NCI-H1417 treated with DMSO at 0.1 percent for 48 hours (cell line): ENCODE measurements at places on chromosomes 3 and 15.

GRCh38 chr3:115523458-115523857 lies 99.9 kb upstream of the GAP43 start:
- DNase-seq: no peak

DNA sequence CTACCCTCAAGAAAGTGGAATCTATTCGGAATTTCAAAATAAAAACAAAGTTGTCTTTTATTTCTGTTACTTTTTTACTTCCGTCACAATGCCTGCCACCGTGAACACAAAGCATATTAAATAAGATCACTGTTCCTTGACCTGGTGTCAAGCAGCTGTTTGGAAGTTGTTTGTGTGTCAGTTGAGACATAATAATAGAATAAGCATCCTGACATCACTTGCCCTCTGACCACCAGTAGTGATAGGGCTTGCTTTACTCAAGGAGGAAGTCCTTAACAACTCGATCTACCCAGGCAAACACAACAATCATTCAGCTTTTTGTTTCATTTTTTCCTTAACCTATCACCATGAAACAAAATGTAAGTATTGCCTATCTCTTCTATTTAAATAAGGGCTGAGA lies 454.4 kb upstream of the RASGRP1 start:
- DNase-seq: no peak

GRCh38 chr3:135558906-135559305 lies 406.6 kb upstream of the PPP2R3A start:
- DNase-seq: no peak

- no peak for DNase-seq
Measured at GRCh38 chr3:110384601-110385000, 687.0 kb upstream of the NECTIN3 start.

DNA sequence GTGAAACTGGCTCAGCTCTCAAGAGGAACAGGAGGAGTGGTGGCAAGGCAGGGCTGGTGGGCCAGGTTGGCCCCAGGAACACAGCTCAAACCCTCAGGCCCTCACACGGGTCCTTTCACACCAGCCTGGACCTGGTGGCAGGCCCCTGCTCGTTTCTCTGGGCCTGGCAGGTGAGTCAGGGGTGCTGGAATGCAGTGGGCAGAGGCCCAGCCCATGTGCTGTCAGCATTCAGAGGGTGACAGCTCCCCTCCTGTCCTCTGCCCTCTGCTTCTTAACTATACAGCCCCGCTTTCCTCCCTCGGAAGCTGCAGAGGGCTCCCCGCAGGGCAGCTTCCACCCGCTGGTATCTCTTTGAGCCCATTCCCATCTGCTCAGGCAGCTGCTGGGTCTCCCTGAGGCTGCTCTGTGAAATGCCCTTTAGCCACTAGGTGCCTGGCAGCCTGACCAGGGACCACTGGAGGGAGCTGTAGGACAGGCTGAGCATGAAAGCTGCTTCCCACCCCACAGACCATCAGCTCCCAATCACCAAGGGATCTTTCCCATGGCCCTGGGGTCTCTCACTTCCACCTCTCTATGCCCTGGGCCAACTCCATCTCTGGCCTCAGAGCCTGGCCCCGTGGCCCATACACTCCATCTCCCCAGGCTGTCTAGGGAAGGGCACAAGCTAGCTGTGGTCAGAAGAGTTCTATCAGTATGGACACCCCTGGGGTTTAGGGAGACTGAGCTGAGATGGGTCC lies 24.8 kb downstream of the SHF start:
- no peak for DNase-seq

DNA sequence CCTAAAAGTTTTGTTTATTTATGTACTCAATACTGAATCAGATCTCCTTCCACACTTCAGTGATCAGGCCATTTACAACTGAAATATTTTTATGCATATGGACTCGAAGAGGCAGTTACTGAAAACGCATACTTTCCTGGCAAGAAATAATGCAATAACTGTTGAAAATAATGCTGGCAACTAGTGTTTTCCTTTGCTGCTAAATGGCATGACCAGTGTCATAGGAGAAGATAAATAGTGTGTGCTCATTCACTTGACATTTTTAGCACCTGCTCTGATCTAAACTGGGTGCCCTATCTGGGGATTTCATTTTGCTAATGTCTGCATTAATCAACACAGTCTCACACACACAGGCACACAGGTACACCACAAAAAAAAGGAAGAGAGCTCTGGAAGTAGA lies 695.2 kb downstream of the TUSC7 start:
- no peak for DNase-seq

DNA sequence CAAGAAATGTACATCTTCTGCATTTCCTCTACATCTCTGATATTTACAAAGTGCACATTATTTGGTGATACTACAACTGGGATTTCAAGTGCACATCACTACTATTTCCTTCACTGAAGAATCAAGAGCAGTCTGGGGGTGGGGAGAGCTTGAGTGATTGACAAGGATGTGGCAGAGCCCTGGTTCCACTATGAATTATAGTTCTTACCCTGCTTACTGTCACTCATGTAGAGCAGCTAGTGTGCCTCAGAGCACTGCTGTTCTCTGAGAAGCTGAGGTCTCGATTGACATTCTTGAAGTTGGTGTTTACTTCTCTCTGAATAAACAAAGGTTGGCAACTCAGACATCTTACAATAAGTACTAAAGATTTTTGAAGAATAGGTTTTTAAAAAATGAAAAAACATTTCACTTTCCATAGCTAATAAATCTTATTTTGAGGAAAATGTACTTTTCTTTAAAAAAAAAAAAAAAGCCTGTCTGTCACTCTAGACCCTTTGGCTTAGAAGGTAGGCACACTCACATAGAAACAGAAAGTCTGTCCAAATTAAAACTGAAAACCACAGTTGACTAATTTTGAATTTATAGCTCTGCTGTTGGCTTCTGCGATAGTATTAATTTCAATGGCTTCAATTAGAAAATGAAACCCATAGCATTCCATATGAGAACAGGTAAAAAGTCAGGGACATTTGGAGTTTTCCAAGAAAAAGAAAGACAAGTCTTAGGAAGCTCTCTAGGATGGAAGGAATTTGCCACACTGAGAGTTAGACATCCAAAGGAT lies 5.6 kb downstream of the GREM1 start:
- no peak for DNase-seq

DNA sequence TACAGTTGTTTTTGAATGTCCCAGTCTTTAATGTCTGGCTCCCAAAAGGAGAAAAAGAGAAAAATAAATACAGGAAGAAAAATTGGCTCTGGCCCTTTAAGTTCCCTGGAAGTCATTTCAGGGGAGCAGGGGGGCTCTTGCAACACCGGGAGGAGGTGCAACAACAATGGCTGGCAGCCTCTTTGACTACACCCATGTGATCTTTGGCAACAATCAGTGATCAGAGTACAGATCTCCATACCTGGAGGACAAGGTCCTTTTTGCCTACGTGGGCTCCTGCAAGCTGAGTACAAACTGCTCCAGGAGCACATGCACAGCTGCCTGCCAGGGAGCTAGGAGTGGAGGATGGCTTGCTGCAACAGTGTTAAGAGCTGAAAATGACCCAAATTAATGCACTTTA lies 63.9 kb downstream of the GLCE start:
- DNase-seq: no peak

- DNase-seq: no peak
Measured at GRCh38 chr15:38112406-38112805, 140.2 kb upstream of the SPRED1 start.

DNA sequence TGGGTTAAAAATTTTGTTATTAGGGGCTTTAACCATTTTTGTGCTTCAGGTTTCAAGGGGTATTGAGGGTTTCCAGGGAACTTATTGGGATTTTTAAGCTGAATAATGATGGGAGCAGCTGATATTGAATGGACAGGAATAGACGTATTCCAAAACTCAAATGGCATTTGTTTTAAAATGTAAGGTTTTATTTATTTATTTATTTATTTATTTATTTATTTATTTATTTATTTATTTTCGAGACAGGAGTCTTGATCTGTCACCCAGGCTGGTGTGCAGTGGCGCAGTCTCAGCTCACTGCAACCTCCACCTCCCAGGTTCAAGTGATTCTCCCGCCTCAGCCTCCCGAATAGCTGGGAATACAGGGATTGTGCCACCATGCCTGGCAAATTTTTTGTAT lies 22.2 kb upstream of the SENP7 start:
- DNase-seq: no peak

DNA sequence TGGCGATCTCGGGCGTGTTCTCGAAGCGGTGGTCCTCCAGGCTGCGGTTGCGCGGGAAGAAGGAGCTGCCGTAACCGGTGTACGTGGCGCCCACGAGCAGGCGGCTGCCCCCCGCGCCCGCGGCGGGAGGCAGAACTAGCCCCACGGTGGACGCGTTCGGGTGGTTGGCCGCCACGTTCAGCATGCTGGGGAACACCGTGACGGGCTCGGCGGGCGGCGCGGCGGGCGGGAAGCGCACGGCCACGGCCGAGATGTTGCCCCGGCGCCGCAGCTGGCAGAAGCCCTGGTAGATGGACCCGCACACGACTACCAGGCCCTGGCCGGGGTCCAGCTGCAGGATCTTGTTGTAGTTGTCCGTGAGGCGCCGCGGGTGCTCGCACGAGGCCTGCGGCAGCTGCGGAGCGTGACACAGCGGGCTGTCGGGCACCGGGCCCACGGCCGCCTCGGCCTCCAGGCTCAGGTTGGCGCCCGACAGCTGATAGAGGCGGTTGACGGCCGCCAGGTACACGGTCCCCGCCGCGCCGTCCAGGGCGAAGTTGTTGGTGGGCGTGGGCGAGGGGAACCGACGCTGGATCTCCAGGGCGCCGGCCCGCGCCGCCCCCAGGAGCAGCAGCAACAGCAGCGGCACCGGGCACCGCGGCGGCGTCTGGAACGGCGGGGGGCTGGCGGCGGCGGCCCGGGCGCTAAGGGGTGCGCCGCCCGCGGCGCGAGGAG lies 397 bp downstream of the PLXND1 start:
- peak; percentile 26 for DNase-seq

DNA sequence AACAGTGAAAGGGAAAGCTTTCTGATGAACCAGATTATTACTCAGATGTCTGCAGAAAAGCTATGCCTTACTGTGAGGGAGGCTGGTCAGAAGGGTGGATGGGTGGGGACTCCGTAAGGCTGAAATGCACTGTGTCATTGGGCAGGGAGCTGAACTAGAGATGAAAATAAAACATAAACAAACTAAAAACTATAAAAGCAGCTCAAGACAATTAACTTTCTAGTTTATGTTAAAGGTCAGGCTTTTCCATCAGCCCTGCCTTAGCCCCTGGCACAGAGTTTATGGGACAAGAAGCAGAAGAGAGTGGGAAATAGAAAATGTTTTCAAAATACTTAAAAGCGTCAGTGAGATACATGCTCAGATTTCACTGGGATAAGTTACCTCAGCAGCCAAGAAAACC lies 310.0 kb upstream of the UBE2E2 start:
- no peak for DNase-seq

- no peak for DNase-seq
Measured at GRCh38 chr3:101992863-101993262, 143.5 kb downstream of the NFKBIZ start.

DNA sequence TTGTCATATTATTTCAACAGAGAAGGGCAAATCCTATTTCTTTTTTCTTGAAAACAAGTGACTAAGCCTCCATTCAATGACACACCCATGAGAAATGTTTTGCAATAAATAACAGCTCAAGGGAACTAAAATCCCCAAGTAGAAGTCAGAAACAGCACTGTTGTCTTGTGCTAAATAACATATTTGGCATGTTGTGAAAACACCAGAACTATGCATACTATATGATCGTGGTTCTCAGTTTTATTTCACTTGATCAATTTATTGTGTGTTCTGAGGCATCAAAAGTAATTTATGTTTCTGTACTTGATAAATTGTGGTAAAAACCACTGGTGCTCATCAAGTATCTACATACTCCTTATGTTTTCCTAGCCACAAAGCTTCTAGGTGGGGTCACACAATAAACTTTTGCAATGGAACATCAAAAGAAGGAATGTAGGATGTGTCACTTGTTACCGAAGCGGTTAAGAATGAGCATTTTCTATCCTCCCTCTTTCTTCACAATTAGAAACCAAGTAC lies 691.7 kb upstream of the CBLB start:
- no peak for DNase-seq

DNA sequence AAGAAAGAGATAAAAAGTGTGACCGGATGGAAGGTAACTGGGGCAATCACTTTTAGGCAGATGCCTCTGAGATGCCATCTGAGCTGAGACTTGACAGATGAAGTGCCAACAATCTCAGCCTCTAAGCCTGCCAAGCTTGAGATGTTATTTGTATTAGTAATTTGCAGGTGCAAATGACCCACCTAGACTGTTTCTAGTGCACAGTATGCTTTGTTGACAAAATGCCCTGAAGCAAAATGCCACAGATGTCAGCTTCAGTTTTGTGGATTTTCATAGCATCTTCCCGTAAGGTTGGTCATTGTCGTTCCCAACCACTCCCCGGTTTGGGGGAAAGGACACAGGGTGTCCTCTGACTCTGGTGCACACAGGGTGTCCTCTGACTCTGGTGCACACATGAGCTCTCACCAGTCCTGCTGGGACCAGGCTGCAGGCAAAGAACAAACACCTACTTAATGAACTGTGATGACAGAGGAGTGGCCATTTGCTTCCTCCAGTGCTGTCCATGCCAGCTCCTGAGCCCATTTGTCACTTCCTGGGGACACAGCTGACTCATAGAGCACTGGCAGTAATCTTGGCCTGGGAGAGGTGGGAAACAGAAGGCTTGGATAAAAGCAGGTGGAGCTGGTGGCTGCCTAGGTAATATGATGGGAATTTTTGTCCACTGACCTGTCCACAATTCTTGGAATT lies 16.7 kb upstream of the PPP1R2 start:
- no peak for DNase-seq

- no peak for DNase-seq
Measured at GRCh38 chr3:36868614-36869436, 76.0 kb downstream of the TRANK1 start.

DNA sequence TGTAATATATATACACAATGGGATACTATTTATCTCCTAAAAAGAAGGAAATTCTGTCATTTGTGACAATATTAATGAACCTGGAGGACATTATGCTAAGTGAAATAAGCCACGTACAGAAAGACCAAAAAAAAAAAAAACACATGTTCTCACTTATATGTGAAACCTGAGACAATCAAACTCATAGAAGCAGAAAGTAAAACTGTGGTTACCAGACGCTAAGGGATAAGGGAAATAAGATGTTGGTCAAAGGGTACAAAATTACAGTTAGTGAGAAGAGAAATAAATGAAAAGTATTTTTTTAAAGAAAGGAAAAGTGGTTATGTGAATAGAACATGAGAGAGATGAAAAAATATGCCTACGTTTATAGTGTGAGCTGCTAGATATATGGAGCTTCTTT lies 101.1 kb downstream of the CPNE4 start:
- no peak for DNase-seq

GRCh38 chr3:186152889-186153292 lies 44.0 kb upstream of the ETV5 start:
- DNase-seq: no peak

DNA sequence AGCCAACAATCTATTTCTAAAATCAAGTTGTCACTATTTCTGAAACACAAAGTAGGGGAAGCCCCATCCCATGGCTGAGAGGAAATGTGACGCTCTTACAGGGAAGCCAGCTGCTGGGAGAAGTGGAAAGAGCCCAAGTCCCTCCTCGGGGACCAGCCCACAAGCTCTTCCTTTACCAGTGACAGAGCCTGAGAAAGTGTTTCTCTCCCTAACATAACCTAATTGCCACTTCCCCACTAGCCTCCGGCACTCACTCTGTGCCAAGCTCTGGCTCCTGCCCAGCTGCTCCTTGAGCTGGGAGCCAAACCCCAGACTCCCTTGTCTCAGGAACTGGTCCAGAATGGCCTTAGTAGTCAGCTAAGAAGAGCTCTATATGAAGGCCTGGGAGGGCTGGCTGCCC lies 42.9 kb downstream of the TNFAIP8L3 start:
- DNase-seq: no peak

- DNase-seq: no peak
Measured at GRCh38 chr3:150868282-150868681, 37.0 kb downstream of the MINDY4B start.
